Smooth muscle cell of the brain vasculature (primary cell): ENCODE measurements at places on chromosomes 2 and 18.

GRCh38 chr2:240494194-240494793 lies 58.8 kb downstream of the GPC1 start:
- DNase-seq, result no peak

- DNase-seq, result no peak
Measured at GRCh38 chr18:77106331-77106730, 26.3 kb downstream of the MBP start.

- DNase-seq, result no peak
Measured at GRCh38 chr18:7766817-7767216, 199.7 kb downstream of the PTPRM start.

DNA sequence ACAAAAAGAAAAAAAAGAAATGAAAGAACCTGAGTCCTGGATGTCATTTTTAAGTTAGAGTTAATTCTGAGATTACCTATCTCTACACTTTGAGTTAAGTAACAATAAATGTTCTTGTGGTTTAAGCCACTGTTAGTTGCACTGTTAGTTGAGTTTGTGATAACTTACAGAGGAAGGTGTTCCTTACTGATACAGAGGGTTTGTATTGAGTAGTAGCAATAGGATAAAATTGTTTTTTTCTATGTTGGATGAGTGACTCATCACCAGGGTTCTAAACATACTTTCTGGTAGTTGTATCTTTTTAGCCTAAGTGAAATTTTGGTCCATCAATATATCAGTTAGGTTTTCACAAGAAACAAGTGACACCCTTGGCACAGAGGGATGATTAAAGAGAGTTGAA lies 4.0 kb upstream of the LCLAT1 start:
- no peak for DNase-seq

DNA sequence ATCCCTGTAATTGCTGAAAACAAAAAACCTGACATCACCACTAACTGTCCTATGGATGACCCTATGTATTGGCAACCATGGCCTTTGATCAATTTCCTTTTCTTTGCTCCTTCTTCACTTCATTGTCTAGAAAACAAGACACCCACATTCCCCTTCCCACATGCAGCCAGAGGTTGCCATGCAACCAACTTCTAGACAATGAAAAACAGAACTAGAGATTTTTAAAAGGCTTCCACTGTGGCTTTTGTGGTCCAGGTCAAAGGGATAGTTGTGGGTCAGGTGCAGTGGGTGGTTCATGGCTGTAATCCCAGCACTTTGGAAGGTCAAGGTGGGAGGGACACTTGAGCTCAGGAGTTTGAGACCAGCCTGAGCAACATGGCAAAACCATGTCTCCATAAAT lies 139.3 kb upstream of the DOK6 start:
- no peak for DNase-seq

- DNase-seq, result no peak
Measured at GRCh38 chr2:100320547-100321178, 1.6 kb downstream of the LONRF2 start.

- no peak for DNase-seq
Measured at GRCh38 chr18:26487437-26487836, 60.9 kb downstream of the KCTD1 start.

GRCh38 chr18:74683573-74683972 lies 85.9 kb downstream of the ZNF407 start:
- DNase-seq, result no peak

GRCh38 chr18:63225434-63225833 lies 94.1 kb downstream of the BCL2 start:
- DNase-seq, result no peak

DNA sequence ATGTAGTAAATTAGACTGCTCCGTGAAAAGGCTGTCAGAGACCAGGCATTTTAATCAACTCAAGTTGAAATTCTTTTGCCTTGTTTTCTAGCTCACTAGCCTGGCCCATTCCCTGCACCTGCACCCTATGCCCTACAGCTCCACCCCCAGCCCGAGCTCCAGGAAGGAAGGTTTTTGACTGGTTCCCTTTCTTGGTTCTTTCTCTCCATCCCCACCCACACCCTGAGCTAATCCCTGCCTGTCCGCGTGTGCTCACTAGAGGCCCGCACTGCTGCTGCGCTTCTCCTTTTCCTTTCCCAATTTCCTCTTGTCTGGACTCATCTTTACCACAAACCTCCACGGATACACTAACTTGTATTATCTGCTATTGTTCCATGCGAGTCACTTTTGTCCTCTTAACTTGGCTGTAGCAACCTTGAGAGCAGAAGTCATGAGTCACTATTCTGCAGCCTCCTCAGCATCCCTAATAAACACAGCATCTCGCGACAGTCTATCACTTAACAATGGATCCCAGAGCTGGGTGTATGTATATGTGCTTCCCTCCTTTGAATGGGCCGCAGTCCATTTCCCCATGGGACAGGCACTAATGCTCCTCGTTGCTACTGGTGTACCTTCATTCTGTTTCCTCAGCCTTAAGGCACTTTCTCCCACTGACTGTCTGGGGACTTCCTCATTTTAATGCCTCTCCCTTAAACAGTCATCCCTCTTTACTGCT lies 36.5 kb downstream of the COLEC12 start:
- DNase-seq, result no peak

DNA sequence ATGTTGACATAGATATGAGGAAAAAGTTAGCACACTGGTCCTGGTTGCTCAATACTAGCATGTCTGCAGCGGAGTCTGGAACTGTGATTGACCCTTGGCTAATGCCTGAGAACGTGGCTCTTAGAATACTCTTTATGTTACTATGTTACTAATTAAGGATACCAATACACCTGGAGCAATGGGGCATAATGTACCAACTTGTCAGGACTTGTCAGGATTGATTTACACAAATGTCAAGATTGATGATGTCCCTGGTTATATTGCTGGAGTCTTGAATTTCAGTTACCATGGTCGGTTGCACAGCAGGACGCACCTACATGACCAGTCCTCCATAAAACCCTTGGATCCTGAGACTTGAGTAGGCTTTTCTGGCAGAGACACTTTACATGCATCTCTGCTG lies 810.9 kb downstream of the CPS1 start:
- DNase-seq, result no peak

DNA sequence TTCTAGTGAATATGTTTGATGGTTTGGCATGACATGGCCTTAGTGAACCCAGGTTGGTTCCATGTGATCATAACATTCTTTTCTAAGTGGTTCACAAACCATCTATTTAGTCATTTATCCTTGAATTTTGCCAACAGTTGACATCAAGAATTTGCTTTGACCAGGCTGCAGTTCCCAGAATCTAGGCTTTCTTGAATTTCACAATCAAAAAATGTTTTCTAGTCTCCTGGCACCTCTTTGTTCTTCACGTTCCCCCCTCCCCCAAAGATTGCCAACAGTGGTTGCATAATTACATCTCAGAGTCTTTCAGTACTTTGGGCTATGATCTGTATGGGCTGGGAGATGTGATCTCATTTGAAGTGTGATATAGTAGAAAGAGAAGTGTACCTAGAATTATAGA lies 124.0 kb downstream of the GATA6 start:
- DNase-seq, result no peak

- DNase-seq, result no peak
Measured at GRCh38 chr18:77077401-77077800, 55.2 kb downstream of the MBP start.

DNA sequence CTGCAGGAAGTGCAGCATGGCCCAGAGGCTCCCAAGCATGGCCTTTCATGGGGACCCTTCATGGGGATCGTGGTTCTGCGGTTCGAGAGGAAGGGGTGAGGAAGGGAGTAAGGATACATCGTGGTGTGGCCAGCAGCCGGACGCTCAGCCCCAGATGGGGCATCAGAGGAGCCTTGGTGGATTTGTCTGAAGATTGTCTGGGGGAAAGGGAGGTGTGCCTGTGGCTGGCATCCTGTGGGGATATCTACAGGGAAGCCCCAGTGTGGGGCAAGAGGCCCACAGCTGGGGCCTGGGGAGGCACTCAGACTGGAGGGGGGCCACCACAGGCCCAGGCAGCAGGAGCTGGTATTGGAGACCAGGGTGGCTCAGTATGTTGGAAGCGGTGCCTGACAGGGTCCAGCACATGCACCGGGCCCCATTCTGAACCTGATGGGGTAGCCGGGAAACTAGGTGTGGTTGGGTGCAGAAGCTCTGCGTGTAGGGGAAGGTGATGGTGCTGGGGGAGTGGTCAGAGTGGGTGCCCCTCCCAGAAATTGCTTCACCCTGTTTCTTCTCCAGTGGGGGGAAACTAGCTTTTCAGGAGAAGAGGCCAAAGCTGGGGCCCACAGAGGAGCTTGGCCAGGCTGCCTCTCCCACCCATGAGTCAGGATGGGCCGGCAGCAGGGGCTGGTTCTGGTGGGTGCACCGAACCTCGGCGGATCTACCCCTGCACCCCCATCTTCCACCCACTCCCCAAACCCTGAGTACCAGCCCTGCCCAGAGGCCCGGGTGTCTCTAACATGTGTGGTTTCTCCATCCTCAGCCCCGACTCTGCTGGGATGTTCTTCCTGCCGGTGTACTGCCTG lies 274.4 kb upstream of the HDAC4 start:
- DNase-seq, result no peak
